ENCODE measurements at places on chromosomes 2 and 18.
A peak's percentile ranks its signal among the peaks of the same experiment; 100 is the strongest.

DNA sequence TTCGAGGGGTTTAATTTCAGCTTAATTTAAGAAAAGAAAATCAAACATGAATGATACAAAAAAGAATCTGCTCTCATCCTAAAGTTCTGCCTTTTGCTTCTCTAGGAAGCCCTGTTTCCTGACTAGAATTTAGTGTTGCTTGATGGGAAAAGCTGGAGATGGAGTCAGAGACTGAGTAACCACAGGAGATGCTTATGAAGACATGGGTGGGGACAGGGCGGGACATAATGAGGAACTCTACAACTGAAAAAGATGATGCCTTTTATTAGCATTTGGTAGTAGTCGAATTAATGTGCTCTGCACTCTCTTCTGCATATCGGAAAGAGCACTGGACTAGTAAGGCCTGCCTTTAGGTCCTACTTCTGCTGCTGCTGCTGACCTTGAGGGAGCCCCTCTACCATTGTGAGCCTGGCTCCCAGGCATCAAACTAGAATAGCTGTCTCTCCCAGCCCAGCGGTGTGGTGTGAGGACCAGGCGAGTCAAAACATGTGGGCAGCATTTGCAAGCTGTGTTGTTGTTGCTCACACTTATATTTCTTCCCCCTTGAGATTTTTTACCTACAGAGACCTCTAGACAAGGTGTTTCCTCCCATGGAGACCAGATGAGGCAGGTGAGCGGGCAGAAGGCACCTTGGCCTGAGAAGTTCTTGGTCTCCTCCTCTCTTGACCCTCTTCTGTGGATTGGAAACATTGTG lies 61.5 kb downstream of the INPP4A start:
- no peak for DNase-seq

DNA sequence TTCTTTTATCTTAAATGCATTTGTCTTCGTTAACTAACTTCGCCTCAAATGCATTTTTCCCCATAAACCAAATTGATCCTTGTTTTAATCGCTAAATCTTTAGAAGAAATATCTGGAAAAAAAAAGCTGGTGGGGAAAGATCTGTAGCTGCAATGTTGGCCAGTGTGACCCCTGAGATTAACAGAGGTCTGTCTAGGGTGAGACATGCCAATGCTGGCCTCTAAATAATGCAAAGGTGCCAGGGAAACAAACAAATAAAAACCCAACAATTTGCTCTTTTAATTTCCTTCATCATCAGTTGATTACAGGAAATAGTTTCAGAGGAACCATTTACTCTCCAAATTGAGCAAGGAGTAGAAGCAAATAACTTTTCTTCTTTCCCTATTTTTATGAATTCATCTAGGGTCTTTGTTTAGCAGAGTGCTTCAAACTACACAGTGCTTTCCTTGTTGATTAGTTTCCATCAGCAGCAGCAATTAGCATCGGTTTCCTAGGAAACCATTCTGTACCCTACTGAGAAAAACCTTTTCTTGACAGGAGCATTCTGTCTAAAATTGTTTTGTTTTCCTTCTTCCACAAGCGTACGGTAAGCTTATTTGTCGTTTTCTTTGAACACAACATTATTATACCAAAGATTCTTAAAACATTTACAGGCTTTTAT lies 100.5 kb upstream of the UNC80 start:
- no peak for DNase-seq

DNA sequence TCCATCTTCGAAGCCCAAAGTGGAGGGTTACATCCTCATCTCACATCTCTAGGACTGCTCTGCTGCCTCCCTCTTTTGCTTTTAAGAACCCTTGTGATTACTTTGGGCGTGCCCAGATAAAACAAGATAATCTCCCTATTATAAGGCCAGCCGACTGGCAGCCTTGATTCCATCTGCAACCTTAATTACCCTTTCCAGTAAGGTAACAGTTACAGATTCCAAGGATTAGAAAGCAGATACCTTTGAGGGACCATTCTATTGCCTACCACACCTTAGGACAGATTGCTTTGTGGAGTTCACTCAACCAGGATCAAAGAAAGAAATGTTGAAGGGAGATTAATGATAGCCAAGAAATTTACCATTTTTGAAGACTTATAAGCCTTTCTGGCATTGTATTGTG lies 250.8 kb upstream of the ACVR2A start:
- no peak for DNase-seq

DNA sequence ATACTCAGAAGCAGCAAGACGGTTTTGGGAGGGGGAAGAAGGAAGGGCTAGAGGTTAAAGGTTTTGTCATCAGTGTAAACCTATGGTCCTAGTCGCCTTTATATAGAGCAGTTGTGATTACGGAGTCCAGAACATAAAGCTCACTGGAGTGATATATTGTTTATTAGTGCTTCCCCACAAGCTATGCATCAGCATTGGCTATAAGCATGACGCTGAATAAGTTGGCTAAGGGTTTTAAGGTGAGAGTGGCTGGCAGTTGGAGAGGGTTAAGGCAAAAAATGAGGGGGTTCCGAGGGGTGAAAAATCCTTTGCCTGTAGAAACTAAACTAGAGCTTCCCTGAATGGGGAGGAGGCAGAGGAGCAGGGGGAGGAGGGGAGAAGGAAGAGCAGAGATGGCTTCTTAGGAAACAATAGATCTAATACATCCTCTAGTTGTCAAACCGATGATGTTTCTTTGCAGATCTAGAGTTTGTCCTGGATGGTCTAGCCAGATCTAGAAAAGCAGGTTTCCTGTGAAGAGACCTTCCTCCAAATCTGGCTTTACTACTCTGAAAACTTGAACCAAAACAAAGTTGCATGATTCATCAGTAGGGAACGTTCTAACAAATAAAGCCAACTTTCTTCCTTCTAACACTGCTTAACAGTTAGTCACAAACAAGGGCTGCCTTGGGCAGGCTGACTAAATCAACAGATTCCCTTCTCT lies 2.5 kb downstream of the KLF7 start:
- DNase-seq: peak; percentile 91

DNA sequence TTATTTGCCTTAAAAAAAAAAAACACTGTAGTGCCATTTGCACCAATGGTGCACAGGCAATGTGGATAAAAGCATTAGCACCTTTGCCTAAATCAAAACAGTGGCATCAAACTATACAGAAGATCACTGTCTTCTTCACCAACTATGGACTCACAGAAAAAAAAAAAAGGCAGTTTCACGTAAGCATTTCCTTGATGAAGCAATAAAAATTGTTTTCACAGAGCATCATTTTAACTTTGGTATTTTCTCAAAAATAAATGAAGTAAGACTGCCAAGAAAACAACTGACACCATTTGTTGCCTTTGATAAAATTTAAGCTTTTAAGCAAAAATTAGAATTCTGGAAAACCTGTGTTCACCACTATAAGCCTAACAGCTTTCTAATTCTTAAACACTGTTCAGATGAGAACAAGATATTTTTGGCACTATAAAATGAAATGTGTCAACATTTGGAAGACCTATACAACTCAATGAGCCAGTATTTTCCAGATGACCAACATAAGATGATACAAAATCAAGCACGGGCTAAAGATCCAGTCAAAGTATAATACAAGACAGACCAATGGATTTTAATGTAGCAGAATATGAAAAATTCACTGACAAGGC lies 21.1 kb downstream of the METTL8 start:
- no peak for DNase-seq

DNA sequence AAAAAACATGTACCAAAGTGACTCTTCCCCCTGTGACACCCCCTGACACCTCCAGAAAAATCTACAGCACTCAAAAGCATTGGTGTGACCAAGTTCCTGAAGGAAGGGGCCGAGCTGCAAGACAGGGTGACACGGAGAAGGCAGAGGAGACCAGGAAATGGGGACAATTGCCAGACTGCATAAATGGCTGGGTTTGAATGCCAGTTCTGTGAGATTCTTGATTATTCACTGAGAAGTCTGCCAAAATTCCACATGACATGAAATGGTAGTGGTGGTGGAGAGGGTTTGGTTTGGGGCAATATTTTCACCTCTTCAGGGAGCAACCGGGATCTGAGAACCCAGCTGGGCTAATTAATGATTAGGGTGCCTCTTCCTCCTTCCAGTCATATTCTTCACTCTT lies 178.5 kb downstream of the ARL4C start:
- DNase-seq: no peak

DNA sequence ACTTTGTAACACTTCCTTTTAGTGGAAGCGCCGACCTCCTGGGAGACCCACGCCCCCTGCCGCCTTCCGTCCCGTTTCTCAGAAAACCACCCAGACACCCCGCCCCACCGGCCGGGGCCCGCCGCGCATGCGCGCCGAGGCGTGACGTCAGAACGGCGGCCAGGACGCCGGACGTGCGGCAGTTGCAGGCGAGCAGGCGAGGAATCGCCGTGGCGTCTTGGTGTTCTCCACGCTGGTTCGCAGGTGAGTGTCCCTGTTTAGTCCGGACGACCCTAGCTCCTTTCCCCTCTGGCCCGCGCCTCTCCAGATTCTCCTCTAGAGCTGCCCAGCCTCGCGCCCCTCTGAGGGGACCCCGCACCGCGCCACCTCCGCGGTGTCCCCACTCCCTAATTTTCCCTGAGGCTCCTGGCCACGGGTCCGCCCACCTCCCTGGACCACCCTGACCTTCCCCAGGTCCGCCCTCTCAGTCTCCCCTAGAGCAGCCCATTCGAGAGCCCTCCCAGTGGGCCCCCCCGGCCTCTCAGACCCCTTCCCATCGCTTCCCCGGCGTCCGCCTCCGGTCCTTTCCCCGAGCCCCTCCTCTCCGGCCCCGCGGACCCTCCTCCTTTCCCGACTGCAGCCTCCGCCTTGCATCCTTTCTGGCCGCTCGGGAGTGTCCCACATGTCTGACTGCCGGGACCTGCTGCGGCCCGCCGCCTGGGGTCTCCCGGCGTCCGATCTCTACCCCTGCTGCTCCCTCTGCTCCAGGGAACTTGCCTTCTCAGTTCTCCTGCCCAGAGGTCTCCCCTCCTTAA lies at the start of gene PLEKHB2:
Gene PLEKHB2 (plus strand): TSS at position 181 of the 794 bp plus-strand sequence. CDS start 15,606 bp downstream, outside the sequence.
- peak; percentile 94 for DNase-seq

GRCh38 chr2:237092920-237093781 lies 7.5 kb downstream of the COPS8 start:
- peak; percentile 80 for DNase-seq

DNA sequence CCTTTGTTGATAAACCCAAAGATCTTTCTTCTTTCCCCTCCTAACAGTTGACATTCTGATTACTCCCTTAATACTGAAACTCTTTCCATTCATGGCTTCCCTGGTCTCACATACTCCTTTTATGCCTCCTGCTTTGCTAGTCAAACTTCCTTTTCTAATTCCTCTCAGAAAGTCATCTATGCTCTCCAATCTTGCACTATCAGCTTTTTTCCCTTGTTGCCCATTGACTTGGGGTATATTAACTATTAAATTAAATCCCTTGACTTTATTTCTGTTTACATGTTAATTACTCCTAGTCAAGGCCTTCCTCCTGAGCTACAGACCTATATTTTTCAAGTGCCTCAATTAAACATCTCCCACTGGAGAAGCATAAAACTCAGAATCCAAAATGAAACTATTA lies 3.6 kb upstream of the COL5A2 start:
- no peak for DNase-seq

- peak; percentile 88 for DNase-seq
These were observed 38.7 kb downstream of the MCFD2 start for GRCh38 chr2:46876741-46877384.

GRCh38 chr2:9737053-9737875 lies 106.0 kb upstream of the TAF1B start:
- peak; percentile 35 for DNase-seq

DNA sequence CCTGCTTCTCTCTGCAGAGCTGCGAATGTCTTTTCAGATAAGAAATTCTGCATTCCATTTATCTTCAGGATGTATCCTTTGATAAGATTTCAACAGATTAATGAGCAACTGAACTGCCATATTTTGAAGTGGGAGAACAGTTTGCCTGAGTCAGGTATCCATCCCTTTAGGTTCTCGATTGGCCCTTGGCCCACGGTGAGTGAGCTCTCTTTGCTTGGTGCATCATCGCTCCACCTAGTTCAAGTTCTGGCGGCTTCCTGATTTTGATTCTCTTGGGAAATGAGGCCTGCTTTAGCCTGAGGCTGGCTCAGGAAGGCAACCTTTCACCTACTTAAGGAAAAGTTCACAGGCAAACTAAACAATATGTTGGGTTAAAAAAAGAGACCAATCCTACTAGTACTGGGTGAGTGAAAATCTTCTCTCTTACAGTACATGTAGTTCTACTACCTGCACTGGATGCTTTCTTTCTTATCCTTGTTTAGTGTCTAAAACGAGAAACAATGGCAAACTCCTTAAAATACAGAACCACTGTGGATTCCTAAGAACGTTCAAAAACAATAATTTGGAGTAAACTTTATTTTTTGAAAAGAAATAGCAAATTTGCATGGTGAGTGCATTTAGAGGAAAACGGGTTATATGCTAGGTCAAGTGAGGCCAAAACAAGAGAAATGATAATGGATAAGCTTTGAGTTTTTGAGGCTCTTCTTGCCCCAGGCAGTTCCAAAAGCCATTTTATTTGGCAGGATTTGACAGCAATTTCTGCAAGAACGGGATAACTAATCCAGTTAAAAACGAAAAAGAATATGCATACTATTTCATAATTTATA lies 837 bp upstream of the ACSL3 start:
- DNase-seq: peak; percentile 54

GRCh38 chr2:199744260-199744659 lies 106.7 kb downstream of the FTCDNL1 start:
- no peak for DNase-seq

DNA sequence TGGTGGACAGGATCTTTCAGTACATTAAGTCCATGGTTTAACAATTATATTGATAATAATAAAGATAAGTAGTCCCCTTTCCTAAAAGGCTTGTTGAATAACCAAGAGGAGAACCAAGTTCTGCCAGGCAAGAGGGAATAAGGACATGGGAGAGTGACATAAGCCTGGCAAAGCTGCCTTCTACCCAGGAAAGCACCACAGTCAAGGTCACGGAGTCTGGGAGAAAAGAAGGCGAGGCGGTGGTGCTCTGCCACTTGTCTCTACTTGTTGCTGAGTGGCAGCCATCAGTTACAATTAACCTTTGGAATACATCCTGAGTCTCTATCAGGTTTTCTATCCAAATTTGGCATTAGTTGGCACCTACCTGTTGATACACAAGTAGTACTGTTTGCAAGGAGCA lies 101.7 kb upstream of the GATA6 start:
- no peak for DNase-seq

- no peak for DNase-seq
These were observed 158.4 kb downstream of the BCL2 start for GRCh38 chr18:63161032-63161760.

- peak; percentile 19 for DNase-seq
These were observed 32.1 kb upstream of the SH3BP4 start for GRCh38 chr2:234919711-234920110.
